ENCODE measurements at places on chromosomes 1 and 21. TPM values are rescaled to one million over a fixed set of nuclear protein-coding genes. Genes with fewer than 3 reads are reported as not detected.

GRCh38 chr1:220281159-220281574 lies 8.9 kb upstream of the RAB3GAP2 start:
- peak; percentile 49 for DNase-seq

- no peak for DNase-seq
Observed at GRCh38 chr1:171468120-171468750, 17.1 kb upstream of the PRRC2C start.

Gene LCE2A
- not detected for total RNA-seq

GRCh38 chr1:150089846-150090520 lies 22.4 kb downstream of the VPS45 start:
- DNase-seq, result peak; percentile 65

GRCh38 chr21:32082466-32082865 lies 196.4 kb downstream of the MIS18A start:
- DNase-seq, result no peak

- DNase-seq, result no peak
Observed at GRCh38 chr1:164771619-164772361, 212.8 kb downstream of the PBX1 start.

Gene ANKRD35
- 0.11 TPM for total RNA-seq

GRCh38 chr1:155083052-155083541 lies 4.5 kb downstream of the EFNA3 start:
- DNase-seq, result no peak

DNA sequence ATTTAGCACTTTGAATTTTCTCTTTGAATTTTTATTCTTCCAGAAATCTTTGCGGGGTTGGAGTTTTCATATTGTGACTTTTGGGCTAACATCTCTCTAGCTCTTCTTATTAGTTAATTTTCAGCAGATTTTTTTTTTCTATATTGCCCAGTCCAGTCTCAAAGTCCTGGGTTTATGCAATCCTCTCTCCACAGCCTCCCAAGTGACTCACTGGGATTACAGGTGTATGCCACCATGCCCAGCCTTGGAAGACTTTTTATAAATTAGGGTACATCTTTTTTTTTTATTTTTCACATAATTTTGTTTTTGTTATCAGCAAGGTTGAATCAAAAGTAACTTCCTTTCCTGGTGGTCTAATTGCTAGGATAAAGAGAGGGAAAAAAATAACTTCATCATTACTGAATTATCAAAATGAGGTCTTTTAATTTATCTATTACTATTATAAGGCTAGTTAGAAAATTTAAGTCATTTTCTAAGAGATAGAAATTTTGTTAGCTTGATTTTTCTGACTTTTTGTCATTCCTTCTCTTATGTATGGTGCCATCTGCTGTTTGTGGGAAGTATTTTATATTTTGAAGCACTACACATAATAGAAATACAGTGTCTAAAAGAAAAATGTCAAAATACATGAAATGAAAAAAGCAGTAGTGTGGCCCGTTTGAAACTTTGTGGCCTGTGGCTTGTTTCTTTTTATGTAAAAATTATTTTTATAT lies 273.4 kb upstream of the CACYBP start:
- DNase-seq, result peak; percentile 73

DNA sequence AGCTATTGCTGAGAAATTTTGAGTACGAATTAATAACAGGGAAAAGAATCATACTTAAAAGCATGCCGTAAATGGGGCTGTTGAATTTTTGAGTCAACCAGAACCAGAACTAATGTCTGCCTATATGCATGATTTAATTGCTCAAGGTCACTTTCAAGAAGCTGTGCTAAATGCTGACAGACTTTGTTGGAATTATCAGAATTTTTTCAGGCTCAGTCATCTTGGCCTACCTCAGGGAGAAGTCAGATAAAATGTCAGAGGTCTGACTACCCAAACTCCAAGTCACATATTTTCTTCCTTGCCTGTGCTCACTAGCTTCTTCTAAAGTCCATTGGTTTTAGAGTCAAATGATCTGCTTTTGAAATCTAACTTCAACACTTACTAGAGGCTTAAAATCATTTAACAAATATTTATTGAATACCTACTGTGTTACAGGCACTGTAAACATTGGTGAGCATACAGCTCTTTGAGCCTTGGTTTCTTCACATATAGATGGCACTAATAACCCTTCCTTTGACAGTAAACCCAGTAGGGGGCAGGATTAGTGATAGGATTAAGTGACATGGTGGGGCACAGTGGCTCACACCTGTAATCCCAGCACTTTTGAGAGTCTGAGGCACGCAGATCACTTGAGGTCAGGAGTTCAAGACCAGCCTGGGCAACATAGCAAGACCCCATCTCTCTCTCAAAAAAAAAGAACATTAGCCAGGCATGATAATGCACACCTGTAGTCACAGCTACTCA lies 121.2 kb upstream of the SLC44A3 start:
- no peak for DNase-seq

DNA sequence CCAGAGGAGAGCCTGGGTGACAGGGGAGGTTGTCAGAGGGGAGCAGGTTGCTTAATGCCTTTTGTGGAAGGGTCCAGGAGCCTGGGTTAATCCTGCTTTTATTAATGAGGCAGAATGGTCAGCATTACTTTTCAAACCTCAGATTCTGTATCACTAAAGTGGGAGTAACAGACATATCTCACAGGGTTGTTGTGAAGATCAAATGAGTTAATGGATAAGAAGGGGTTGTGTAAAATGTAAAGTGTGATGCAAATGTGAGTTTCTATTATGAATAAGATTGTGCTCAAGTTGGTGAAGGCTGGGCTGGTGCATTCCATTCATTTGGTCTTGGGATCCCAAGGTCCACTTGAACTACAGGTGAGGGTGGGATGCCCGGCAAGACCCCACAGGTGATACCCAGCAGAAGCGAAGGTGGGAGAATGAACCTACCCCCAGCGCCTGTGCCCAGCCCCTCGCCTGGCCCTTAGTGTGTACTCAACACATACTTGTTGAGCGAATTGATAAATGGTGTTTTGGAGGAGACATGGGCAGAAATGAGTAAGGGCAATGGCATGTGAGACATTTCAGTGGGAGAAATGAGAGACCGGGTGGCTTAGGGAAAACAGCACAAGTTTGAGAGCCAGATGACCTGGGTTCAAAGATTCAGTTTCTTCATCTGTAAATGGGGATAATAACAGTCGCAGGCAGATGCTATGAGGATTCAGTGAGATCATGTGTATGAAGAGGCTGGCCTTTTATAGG lies 6.2 kb downstream of the SLC26A9 start:
- DNase-seq, result no peak

- DNase-seq, result peak; percentile 51
Observed at GRCh38 chr1:153968408-153968807, 706 bp downstream of the CREB3L4 start.

DNA sequence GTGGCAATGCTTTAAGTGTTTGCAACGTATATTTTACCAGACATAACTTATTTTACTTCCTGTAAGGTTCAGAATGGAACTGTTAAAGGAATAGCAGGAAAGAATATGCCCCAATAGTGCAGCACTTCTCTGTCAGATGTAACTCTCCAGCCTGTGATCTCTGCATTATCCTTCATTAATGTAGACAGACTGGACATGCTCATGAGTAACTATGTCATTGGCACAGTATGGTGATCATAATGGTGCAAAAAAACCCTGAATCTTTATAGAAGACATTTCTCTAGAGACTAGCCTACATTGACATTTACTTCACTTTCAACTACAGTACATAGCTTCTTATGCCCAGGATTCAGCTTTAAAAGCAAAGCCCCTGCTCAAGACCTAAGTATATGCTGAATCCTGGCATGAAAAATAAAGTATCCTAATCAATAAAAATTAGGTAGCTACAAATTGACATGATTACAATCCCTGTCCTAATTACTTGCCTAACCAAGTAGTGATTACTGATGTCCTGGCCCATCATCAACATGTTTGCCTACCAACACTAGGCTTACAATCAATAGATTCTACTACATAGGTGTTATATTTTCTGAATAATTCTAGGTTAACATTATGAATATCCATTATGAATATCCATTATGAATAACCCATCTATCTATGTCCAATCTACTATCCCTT lies 13.9 kb downstream of the COX20 start:
- no peak for DNase-seq

GRCh38 chr1:56258371-56258770 lies 321.0 kb downstream of the PLPP3 start:
- no peak for DNase-seq

Gene IL20
- not detected for total RNA-seq

- DNase-seq, result no peak
Observed at GRCh38 chr1:32896451-32896850, 4.7 kb downstream of the TMEM54 start.

Gene TOMM40L
- total RNA-seq, result 9.5 TPM

Gene PTPRC
- 367 TPM for total RNA-seq

- DNase-seq, result no peak
Observed at GRCh38 chr1:40036574-40036973, 4.0 kb upstream of the CAP1 start.

GRCh38 chr1:204146965-204147364 lies 4.9 kb downstream of the ETNK2 start:
- DNase-seq, result no peak

GRCh38 chr1:223609977-223610376 lies 55.5 kb downstream of the CAPN8 start:
- DNase-seq, result no peak

GRCh38 chr1:246065592-246065991 lies 441.5 kb downstream of the SMYD3 start:
- DNase-seq, result no peak

Gene OR2AK2
- 0.22 TPM for total RNA-seq

Gene ZNF326
- 14.7 TPM for total RNA-seq

Gene TSPEAR
- not detected for total RNA-seq

DNA sequence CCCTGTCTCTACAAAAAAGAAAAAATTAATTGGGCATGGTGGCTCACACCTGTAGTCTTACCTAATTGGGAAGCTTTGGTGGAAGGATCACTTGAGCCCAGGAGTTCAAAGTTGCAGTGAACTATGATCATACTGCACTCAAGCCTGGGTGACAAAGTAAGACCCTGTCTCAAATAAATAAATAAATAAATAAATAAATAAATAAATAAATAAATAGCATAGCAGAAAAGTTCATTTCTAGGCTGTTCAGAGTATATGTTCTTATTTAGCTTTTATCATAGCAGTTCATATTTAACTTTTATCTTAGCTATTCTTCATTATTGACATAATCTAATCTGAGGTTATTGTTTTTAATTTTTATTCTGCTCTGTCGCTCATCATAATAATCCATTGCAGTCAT lies 8.7 kb upstream of the SEC16B start:
- no peak for DNase-seq

GRCh38 chr1:165928075-165928731 lies 100.8 kb downstream of the UCK2 start:
- peak; percentile 84 for DNase-seq
